ENCODE measurements at places on chromosomes 13 and 19.

- DNase-seq, result peak; percentile 53
These were observed 29.4 kb downstream of the ZNRF4 start for GRCh38 chr19:5484398-5485285.

DNA sequence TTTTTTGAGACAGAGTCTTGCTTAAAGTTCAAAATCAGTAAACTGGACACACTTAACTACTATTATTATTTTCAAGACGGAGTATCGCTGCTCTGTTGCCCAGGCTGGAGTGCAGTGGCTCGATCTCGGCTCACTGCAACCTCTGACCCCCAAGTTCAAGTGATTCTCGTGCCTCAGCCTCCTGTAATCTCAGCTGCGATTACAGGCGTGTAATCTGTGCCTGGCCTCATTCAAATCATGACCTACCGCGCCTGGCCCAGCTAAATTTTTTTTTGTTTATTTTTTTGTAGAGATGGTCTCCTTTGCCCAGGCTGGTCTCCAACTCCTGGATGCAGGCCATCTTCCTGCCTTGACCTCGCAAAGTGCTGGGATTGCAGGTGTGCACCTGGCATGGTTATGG is 23.0 kb downstream of the ZNF101 start:
- no peak for DNase-seq

GRCh38 chr13:60260440-60260839 is 96.7 kb upstream of the DIAPH3 start:
- no peak for DNase-seq

- DNase-seq, result no peak
These were observed 1.2 kb downstream of the LONP1 start for GRCh38 chr19:5718579-5719273.

DNA sequence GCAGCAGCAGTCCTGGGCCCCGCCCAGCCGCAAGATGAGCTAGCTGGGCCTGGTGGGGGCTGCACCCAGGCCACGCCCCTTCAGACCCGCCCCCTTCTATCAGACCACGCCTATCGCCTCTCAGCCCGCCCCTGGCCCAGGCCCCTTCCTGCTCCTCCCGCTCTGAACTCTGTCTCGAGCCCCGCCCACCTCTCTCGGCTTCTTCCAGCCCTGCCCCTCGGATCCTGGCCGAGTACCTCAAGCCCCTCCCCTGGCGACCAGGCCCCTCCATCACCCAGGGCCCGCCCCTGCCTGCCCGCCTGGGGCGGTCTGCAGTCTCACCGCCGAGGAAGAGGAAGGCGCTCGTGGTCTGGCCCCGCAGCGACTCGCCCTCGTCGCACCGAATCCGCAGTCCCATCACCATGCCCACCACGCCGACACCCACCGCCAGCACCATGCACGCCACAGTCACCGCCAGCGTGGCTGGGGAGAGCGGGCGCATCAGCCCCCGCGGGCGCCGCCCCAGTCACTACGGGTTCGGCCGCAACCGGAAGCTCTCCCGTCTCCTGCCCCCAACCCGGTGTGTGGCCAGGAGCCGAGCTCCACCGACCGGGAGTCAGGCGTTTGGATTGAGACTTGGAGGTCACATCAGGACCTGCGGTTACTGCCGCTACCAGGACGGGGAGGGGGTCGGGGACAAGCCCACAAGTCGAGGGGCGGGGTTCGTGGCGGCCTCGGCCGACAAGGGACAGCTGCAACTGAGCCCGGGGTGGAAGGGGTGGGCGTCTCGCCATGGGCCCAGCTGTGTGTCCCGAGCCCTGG is 1.0 kb downstream of the CLDND2 start:
- DNase-seq, result peak; percentile 100

GRCh38 chr19:33063356-33063752 is 1.3 kb downstream of the RHPN2 start:
- DNase-seq, result no peak

DNA sequence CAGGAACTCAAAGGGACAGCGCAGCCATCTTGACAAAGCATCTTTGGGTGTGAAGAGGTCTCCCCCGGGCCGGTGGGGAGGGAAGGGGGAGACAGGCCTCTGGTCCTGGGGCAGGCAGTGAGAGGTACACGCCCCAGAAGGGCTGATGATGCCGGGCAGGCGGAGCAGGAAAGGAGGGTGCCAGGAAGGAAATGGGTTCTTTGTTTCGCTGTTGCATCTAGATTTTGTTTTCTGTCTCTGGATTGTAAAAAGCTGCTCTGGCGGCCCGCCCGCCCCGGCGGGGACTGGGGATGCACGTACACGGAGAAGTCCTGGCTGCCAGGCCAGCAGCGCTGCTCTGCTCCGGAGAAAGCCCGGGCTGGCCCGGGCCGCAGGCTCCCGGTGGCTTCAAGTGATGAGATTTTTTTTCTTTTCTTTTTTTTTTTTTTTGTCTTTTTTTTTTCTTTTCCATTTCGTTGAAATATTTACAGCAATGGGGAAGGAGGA is 13.2 kb upstream of the ASF1B start:
- DNase-seq, result peak; percentile 88

DNA sequence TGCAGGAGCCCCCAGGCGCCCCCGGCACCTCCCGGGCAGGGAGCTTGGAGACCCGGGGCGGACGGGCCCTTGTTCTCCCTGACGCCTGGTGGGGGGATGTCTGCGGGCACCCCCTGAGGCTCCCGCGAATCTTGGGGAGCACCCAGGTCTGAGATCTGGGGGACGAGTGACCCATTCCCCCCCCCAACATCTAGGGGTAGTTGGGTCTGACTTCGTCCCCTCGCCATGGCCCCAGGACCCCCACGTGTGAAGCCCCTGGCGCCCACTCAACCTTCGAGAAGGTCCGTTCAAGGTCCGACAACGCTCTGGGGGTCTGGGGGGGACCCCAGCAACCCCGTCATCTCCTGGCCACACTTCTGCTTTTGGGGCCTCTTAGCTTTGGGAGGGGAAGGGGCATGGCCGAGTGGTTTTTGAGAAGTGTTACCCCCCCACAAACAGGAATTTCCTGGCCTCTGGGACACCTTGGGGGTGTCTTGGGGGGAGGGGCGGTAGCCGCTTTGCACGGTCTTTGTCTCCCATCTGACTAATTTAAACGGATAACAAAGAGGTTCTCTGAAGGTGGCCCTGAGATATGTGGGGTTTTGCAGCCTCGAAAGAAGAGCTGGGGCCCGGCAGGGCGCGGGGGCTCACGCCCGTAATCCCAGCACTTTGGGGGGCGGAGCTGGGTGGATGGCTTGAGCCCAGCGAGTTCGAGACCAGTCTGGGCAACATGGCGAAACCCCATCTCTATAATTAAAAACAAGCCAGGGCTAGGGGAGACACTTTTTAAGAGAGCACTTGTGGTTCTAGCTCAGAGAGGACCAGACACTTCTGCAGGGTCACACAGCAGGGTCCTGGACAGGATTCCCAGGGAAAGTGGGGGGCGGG is 608 bp downstream of the CNN2 start:
- DNase-seq, result peak; percentile 67

DNA sequence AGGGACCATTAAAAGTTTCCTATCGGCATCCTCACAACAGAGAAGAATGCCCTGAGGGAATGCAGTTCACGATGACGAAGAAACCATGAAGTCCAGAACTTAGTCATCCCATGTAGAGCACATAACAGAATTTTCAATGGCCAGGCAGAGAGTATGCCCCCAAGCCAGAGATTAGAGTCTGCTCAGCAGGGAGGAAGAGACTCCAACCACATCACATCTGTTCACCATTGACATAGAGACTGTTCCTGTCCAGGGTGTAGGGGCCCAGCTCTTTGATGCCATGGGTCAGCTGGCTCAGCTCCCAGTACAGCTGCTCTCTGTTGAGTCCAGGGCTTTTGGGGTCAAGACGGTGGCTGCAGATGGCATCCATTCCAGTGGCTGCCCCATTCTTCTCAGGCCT is 68.2 kb downstream of the MBD3L1 start:
- no peak for DNase-seq

DNA sequence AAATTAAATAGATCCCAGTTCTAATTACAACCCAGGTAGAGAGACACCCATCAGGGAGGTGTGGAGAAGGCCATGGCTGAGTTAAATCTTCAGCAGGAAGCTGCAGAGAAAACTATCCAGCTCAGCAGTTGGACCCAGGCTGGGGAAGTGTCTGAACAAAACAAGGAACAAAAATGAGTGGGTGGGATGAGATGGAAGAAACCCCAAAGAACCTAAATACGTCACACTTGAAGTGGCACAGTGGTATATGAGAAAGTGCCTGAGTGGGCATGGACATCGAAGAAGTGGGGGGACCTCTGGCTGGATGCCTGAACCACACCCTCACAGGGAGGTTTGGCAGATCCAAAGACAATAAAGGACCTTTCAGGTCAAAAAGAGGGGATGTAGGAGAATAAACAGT is 3.5 kb upstream of the EPHX3 start:
- no peak for DNase-seq

- no peak for DNase-seq
These were observed 77.5 kb downstream of the SERP2 start for GRCh38 chr13:44451126-44451525.

DNA sequence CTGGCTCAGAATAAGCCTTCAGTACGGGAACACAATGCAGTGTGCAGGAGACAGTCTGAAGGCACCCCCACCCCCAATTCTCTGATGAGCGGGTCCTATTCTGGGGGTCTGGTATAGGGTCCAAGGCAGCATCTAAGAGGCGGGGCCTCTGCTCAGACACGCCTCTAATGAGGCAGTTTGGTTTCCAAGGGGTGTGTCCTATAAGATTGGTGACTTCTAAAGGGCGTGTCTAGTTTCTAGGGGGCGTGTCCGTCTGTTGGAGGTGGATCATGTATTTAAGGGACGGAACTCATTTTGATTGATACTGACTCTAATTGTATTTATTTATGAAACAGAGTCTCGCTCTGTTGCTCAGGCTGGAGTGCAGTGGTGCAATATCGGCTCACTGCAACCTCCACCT is 8.7 kb downstream of the FIZ1 start:
- DNase-seq, result peak; percentile 21

DNA sequence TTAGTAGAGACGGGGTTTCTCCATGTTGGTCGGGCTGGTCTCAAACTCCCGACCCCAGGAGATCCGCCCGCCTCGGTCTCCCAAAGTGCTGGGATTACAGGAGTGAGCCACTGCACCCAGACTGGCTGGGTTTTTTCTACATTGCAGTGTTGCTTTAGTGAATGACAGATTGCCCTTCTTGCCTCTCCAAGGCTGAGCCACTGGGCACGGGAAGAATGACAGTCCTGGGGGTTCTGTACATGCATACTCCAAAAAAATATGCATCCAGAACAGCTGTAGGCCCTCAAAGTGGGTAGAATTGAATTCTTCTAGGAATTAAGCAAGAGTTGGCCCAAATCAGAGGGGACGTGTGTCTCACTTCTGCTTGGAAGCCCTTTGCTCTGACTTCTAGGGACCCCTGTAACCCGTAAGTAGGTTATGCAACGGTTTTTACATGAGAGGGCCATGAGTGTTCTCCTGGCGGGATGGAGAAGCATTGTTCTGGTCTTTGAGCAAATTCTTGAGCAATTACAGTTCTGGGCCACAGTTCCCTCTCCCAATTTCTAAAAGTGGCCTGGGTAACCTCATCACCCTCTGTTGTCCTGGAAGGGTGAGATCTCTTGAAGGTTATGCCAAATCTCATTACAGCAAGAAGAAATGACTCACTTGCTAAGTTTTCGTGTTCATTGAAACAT is 3.6 kb downstream of the ACTN4 start:
- no peak for DNase-seq

DNA sequence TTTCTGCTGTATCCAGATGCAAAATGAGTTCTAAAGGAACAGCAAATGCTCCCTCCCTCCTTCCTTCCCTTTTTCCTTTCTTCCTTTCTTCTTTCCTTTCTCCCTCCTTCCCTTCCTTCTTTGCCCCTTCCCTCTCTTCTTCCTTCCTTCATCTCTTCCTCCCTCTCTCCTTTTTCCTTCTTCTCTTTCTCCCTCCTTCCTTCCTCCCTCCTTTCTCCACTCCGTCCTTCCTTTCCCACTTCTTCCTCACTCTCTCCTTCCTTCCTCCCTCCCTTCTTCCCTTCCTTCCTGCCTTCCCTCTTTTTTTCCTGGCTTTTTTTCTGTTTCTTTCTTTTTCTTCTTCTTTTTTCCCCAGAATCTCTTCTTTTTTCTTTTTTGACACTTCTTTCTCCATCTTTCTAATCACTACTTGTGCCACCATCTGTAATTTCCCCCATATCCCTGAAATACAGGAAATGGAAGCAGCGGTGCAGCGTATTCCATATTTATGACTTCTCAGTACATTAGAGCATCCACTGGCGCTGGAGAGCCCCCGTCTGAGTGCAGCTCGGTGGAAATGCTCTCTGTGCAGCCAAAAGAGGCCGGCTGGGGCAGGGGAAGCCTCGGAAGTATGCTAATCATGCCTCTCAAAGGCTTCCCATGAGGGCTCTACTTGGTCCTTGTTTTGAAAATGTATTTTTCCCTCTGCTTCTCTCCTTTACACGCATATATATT is 275.6 kb downstream of the TSHZ3 start:
- DNase-seq, result peak; percentile 72

- DNase-seq, result no peak
These were observed 676.7 kb upstream of the SPRY2 start for GRCh38 chr13:81017513-81018152.

DNA sequence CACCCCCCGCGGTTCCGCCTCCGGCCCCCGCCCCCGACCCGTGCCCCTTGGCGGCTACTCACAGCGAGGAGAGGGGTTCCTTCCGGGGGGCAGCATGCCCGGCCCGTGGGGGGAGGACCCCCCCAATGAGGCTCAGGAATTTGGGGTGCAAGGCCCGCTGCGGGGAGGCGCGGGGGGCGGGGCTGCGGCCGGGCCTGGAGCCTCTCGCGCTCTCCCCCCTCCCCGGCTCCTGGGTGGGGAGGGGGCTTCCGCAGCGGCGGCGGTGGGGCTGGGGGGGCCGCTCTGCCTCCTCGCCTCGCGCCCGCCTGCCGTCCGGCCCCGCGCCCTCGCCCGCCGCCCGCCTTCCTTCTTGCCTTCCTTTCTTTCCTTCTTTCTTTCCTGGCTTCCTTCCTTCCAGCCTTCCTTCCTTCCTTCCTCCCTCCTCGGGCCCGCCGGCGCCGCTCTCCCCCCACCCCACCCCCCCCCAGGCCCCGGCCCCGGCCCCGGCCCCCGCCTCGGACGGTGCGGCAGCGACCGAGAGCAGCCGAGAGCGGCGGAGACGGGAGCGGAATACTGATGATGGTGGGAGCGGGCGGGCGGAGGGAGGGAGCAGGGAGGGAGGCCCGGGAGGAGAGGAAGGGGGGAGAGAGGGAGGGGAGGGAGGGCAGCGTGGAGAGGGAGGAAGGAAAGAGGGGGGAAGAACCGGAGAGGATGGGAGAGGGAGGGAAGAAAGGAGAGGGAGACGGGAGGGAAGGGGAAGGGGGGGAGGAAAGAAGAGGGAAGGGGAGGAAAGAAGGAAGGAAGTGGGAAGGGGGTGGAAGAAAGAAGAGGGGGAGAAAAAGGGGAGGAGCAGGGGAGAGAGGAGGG is at the start of gene LRRC4B:
Gene LRRC4B (minus strand): TSS at position 554 of the 846 bp plus-strand sequence. CDS start 19,597 bp downstream, outside the sequence.
- peak; percentile 74 for DNase-seq
